ENCODE measurements at places on chromosomes 1 and 21.

DNA sequence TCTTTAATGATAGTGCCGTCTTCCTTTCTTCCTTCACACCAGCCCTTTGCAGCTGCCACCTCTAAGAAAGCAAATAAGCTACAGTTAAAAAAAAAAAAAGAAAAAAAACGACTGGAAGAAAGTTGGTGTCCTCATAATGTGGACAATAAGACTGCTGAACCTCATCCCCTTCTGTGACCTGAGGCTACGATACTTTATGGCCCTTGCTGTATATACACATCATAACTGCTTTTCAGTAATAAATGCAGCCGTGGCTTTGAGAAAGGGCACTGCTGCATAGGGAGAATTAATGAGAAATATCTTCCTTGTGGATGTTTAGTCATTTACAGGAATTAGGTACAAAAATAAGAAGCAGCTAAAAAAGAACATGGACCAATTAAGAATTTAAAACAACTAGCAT lies 333.8 kb upstream of the ADGRL2 start:
- no peak for DNase-seq

GRCh38 chr1:44616991-44617702 lies 57.1 kb downstream of the TMEM53 start:
- no peak for DNase-seq

DNA sequence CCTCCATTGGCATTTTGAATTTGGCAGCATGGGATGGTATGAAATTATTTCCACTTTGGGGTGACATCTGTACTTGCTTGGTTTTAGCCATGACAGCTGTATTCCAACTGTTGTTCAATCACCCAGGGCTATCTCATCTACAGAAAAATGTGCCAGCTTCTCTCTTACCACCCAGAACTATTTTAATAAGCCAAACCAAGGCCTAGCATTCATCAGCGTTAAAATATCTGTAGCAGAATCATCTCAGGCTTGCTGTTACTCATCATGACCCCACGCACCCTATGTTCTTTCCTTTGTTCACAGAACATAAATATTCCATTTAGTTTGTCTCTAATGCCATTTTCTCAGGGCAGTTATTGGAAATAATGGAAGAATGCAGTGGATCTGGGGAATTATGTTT lies 49.8 kb downstream of the GIPC2 start:
- no peak for DNase-seq

GRCh38 chr1:59565611-59566410 lies 248.9 kb upstream of the HOOK1 start:
- DNase-seq: no peak

- no peak for DNase-seq
Observed at GRCh38 chr1:91529856-91530255, 29.2 kb downstream of the CDC7 start.

DNA sequence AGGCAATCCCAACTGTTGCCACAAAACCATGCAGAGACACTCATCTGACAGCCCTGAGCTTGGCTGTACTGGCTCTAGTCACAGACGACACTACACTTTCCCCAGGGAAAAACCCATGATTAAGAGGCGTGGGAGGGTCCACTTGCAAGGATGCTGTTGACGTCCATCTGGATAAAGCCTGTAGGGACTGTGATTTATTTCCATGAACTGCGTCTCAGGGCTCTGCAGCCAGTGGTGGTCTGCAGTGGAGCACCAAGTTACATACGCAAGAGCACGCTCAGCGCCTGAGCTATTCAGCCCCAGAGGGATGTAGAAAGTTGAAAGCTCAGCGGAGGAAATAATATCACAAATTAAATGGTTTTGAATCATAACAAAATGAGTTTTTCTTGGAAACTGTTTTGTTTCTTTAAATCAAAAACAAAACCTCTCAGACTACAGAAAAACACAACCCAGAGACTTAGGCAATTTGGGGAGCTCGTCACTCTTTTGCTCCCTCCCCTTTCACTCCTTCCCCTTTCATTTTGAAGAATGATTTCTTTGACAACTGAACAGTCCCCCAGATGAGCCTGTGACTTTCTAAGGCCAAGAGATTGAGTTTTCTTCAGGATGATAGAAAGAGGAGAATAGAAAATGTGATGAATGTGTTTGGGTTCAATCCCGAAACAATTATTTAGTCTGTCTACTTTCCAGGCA lies 71.2 kb downstream of the NGF start:
- no peak for DNase-seq

- no peak for DNase-seq
Observed at GRCh38 chr21:16535626-16536025, 805.8 kb downstream of the USP25 start.

GRCh38 chr1:109838838-109839240 lies 71.8 kb upstream of the CSF1 start:
- DNase-seq: no peak

DNA sequence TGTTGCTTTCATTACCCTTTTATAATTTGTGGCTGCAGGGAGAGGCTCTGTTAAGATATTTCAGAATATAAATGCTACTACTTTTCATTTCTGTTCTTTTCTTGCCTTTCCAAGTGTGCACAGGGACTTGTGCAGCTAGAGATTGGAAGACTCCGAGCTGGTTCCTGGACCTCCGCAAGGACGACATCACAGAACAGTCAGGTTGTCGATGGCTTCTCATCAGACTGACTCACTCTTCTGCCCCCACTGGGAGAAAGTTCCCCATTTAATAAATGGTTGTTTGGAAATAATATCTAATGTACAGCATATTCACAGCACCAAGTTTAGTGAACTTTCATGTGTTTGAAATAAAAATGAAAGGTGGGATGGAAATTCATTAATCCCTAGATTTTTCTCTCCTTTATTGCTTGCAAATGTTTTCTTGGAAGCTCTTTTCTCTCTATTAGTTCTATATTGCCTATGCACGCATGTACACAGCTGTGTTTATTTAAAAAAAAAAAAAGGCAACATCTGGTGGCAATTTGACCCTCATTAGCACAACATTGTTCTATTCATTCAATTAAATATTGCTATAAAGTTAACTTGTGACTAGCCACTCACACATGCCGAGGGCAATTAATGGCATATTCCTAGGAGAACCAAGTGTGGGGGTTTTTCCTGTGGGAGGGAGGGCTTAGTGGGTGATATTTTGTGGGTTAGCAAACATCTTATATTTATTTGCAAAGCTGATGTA lies 77.5 kb upstream of the L1TD1 start:
- DNase-seq: no peak
